Posterior vena cava (tissue), 2 donors: ENCODE measurements at places on chromosomes 11 and 22. TPM values are rescaled to one million over a fixed set of nuclear protein-coding genes. Genes with fewer than 3 reads are reported as not detected.

- DNase-seq = no peak
These were observed 107.8 kb downstream of the PTPRJ start for GRCh38 chr11:48087974-48088681.

DNA sequence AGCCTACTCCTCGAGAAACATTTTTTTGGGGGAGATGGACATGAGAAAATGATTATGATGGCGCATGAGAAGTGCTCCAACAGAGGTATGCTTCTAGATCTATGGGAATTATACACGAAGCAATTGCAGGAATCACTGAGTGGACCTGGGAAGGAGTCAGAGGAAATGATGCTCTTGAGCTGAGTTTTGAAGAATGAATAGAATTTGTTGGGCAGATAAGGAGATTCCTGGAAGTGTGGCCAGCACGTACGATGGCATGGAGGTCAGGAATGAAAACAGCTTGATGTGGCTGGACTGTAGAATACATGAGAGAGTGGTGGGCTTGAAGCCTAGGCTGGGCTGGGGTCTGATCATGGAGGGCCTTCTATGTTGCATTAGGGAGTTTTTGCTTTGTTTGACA, 31.7 kb downstream of the ADAMTS15 start:
- no peak for DNase-seq

GRCh38 chr11:77267962-77268361, 33.5 kb downstream of the GDPD4 start:
- no peak for DNase-seq

DNA sequence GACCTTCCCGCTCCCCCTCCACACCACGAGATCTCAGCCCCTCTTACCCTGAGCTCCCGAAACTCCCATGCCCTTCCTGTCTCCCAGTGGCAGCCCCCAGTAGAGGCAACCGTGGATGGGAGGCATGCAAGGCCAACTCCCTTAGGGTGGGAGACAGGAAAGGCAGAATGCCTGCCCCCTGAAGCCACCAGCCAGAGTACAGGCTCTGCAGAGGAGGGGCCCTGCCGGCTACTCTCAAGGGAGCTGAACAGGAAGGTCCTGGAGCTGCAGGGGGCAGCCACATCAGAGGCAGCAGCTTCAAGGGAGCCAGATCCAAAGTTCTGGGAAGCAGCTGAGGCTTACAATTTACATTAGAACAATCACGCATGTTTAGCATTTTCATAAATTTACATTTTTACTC, 38.3 kb downstream of the PDE2A start:
- no peak for DNase-seq

DNA sequence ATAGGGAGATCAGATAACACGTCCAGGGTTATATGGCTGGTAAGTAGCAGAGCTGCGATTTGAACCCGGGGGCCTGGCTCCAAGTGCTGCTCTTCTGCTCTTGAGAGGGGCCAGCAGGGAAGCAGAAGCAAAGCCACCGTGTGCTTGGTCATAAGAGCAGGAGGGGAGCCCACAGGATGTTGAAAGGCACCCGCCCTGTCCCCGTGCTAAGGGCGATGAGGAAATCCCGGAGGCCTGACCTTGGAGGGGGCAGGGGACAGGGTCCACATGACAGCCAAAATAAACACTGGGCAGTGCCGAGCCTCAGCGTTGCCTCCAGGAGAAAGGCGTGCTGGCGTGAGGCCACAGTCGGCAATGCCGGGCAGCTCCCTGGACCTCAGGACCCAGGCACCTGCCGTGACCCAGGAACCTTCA, 28.8 kb downstream of the TOM1 start:
- no peak for DNase-seq

DNA sequence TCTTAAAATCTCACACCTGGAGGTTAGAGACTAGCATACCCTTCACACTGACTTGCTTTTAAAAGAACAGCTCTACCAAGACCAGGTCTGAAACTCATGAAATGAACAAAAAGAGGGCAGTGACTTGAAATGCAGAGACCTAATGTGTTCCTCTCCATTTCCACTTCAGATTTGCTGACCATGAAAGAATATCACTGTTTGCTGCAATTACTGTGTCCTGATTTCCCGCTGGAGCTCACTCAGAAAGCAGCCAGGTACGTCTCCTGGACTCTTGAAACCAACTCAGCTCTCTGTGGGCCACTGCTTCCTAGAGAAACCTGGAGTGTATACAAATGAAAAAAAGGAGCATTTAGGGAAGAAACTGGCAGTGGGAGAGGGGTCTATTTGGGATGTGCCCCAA, 39.2 kb downstream of the ARFGAP2 start:
- no peak for DNase-seq

DNA sequence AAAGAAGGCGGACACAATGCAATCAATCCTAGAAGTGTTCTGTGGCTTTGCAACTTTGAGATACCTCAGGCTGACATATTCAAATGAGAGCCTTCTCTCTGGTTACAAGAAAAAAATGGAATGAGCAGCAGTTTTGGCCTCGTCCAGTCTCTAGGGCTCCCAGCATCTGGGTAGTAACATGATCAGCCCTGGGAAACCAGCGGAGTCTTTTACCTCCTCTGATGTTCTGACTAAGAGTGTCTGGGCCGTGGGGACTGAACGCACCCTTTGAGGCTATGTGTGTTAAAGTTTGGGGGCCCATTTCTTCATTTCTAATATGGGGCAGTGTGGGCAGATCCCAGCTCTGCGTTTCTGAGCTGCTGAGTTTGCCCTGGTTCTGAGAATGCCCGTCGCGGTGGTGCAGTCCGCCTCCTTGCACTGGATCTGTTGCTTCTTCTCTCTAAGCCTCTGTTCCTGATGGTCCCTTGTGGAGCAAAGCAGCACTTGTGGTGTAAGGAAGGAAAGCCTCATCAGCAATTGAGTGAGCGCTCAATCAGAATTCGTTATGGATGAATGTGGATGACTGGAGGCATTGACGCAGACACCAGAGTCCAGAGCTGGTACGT, 8.1 kb downstream of the PARVB start:
- no peak for DNase-seq

DNA sequence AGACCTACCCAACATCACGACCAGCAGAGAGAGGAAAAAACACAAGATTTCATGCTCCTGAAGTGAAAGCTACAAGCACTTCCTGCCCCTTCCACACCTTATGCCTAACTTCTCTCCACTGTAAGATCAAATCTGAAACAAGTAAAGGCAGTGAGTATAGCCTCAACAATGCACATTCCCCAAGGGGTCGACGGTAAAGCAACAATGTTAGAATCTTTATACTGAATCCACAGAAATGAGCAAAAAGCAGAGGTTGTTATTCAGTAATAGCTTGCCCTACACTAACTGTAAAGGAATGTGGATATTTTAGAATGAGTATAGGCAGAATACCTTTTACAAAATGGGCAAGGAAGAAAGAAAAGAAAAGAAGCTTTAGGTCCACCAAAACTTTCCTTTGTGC, 15.6 kb downstream of the ARFGAP3 start:
- DNase-seq = no peak

DNA sequence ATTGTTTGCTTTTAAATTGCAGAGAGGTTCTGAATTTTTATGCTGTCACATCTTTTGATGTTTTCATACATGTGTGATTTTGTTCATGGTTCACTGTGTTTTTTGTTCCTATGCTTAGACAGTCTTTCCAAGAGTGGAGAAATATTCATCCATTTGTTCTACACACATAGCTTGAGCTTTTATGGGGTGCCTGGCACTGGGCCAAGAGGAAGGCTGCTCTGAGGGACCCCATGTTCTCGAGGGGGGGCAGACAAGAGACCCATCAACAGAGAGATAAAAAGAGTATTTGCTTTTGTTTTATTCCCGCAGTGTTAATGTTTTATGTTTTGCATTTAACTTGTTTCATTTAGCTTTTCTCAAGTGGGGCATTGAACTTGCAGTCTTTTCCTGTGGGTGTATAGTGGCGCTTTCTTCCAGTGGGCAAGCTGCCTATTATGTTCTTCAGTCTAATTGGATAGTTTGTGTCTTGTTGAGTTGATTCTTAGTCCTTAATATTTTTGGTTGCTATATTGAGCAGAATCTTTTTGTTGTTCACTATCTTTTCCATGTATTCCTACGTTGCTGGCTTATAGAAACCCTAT, 57.7 kb downstream of the CABIN1 start:
- no peak for DNase-seq

- DNase-seq = no peak
These were observed 278.2 kb downstream of the DLG2 start for GRCh38 chr11:85348945-85349344.

DNA sequence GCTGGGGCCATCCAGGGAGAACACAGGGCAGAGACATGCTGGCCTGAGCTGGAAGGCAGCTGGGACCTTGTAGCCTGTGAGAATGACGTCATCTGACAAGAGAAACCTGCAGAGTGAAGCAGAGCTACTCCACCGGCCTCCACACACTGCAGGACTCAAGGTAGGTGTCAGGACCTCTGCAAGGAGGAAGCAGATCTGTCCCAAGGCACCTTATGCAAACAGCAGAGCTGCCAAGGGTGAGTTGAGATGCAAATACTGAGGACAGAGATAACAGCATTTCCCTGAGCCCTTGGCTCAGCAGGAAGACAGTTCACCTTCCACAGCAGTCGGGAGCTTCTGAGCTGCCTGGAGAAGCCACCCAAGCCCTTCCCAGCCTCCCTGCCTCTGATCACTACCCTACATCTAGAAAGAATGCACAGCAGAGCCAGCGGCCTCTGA, 51.9 kb upstream of the IGSF9B start:
- no peak for DNase-seq

GRCh38 chr11:77086521-77087472, 15.8 kb upstream of the OMP start:
- DNase-seq = peak; percentile 75

GRCh38 chr11:68033708-68034045, 3.2 kb downstream of the NDUFS8 start:
- DNase-seq = no peak

GRCh38 chr11:131894615-131895544, 524.5 kb downstream of the NTM start:
- no peak for DNase-seq

DNA sequence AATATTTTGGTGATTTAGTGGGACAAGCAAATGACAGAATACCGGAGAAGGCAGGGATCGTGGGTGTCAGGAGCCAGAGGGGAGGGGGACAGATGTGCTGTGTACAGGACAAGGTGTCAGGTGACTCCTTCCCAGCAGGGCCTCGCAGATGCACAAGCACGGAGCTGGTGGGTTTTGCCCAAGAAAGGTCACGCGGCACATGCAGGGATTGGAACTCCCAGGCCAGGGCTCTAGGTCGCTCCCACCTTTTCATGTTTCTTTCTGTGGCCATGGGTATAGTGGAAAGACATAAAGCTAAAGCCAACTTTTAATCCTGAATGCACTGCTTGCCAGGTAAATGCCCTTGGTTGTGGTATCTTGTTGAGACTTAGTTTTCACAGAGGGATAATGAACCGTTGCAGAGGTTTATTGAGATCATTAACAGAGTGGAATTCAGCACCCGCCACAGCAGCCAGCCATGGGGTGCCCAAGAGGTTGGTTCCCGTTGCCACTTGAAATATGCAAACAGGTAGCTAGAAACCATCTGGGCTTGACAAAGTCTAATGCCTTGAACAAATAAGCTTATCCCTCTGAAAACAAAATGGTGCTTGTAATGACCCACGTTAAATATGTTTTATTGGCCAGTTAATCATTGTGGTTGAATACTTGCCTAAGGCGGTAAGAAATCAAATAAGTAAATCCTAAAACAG, 10.1 kb downstream of the C22orf23 start:
- no peak for DNase-seq

GRCh38 chr11:57262157-57262556, 25.1 kb upstream of the APLNR start:
- no peak for DNase-seq

DNA sequence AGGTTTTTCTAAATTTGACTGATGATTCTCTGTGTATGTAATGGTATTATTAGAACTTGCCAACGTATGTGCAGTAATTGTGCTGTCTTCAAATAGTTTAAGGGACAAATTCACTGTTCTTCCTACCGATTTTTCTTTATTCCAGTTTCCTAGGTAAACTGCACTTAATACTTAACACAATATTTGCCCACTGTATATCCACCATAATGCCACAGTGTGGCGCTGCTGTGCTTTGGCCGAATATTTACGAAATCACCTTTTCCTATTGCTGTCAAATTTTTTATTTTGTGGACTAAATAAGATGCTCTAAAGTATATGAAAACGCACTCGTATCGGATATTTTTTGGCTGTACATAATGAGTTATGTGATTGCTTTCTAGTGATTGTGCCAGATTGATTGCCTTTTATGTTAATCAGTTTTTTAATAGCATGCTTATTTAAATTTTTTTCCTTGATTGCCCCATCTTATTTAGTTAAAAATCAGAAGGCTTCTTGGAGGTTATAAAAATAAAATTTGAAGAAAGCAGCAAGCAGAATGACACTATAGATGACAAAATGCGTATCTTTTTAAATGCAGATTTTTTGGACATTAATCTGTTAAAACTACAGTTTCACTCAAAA, 10.5 kb downstream of the AASDHPPT start:
- peak; percentile 80 for DNase-seq

- DNase-seq = no peak
These were observed 66.9 kb upstream of the TTLL12 start for GRCh38 chr22:43253839-43254238.

- DNase-seq = no peak
These were observed 77.4 kb downstream of the NARS2 start for GRCh38 chr11:78497293-78497692.

GRCh38 chr11:71454470-71455113, 1.6 kb downstream of the NADSYN1 start:
- peak; percentile 19 for DNase-seq

DNA sequence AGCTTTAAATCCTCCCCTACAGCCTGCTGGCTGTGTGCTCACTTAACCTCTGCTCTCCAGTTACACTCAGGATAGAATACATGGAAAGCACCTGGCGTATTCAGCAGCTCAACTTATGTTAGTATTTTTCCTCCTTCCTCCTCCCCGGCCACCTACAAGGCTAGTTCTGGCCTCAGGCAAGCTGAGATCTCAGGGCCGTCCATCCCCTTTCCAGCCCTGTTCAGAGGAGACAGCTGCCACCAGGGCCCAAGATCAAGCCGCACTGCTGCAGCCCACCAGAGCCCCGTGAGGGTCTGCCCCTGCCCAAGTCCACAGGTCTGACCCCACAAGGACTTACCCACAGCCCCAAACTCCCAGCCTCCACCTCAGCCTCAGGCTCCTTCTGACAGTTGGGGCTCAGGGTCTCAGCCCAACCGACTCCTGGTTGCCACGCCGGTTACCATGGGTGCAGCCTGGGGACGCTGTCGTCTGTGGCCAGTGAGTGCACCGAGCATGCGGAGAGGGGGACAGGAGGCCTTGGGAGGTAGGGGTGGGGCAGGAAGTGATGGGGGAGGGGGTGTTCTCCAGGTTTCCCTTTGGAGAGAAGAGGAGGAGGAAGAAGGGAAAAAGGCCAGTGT, at the start of gene C11orf16:
Gene C11orf16 (minus strand): TSS at position 384 of the 617 bp plus-strand sequence. CDS start 639 bp downstream, outside the sequence.
- DNase-seq = peak; percentile 69

GRCh38 chr11:86793307-86793706, 7.0 kb upstream of the PRSS23 start:
- no peak for DNase-seq

GRCh38 chr11:69797156-69797555, 22.0 kb upstream of the FGF4 start:
- DNase-seq = no peak

Gene KCNQ1
- total RNA-seq = 7.2 TPM

Gene MAJIN
- total RNA-seq = not detected

Gene LMNTD2
- 0.43 TPM for total RNA-seq

Gene PATE4
- not detected for total RNA-seq

Gene IL10RA
- 28.3 TPM for total RNA-seq

Gene ARHGEF12
- total RNA-seq = 77.6 TPM

Gene NCR3LG1
- 2.9 TPM for total RNA-seq

Gene TYR
- not detected for total RNA-seq

Gene OR52I2
- not detected for total RNA-seq

Gene TNNI2
- 1.0 TPM for total RNA-seq

Gene PANX3
- not detected for total RNA-seq

Gene SHISAL1
- 12.7 TPM for total RNA-seq

Gene CD3E
- total RNA-seq = 1.8 TPM

Gene PKNOX2
- 8.3 TPM for total RNA-seq

Gene OR5W2
- not detected for total RNA-seq

Gene OTOG
- not detected for total RNA-seq
